ENCODE measurements at places on chromosomes 1 and 21. TPM values are rescaled to one million over a fixed set of nuclear protein-coding genes. Genes with fewer than 3 reads are reported as not detected.

DNA sequence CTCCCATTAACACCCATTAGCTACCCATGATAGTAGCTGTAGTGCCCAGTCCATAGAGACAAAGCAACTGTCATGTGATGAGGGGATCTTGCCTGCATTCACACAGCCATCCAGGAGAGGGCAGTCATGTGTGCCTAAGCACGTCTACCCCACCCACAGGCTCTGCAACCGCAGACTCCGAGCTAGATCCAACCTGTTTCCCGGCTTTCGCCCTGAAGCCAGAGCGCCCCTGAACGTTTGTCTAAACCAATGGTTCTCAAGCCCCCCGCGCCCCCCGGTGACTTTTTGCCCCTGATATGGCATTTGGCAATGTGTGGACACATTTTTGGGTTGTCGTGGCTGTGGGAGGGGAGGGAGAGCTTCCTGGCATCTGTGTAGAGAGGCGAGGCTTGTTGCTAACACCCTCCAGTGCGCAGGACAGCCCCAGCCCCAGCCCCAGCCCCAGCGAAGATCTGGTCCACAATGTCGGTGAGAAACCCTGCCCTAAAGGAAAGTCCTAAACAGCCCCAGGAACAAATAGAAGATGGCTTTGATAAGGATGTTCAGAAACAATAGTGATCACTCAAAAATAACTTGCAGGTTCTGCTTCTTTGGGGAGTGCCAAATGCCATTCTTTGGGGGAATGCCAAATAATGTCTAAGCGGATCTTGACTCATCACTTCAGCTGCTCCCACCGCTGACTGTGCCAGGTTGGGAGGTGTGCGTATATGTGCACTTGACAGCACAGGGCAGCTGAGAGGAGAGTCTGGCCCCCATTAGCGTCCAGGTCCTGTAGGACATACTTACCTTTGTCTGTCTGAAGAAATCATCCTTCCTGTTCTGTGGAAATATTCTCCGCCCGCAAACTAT is 34.5 kb downstream of the SLC44A3 start:
- DNase-seq = peak; percentile 92

GRCh38 chr1:17890056-17890814 is 135.1 kb downstream of the ACTL8 start:
- no peak for DNase-seq

GRCh38 chr1:165893507-165893906 is 66.1 kb downstream of the UCK2 start:
- no peak for DNase-seq

DNA sequence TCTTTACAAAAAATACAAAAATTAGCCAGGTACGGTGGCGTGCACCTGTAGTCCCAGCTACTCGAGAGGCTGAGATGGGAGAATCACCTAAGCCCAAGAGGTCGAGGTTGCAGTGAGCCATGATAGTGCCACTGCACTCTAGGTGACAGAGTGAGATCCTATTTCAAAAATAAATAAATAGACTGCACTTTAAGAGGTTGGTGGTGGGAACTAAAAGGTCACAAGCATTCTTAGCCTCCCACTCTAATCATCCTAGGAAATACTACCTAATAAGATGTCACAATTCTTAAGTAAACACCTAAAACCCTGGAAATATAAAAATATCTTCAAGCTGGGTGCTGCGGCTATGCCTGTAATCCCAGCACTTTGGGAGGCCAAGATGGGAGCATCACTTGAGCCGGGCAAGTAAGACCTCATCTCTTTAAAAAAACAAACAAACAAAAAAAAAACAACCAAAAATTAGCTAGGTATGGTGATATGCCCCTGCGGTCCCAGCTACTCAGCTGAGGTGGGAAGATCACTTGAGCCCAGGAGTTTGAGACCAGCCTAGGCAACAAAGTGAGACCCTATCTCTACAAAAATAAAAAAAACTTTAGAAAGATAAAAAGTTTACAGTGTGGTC is 4.1 kb downstream of the DCAF8 start:
- no peak for DNase-seq

DNA sequence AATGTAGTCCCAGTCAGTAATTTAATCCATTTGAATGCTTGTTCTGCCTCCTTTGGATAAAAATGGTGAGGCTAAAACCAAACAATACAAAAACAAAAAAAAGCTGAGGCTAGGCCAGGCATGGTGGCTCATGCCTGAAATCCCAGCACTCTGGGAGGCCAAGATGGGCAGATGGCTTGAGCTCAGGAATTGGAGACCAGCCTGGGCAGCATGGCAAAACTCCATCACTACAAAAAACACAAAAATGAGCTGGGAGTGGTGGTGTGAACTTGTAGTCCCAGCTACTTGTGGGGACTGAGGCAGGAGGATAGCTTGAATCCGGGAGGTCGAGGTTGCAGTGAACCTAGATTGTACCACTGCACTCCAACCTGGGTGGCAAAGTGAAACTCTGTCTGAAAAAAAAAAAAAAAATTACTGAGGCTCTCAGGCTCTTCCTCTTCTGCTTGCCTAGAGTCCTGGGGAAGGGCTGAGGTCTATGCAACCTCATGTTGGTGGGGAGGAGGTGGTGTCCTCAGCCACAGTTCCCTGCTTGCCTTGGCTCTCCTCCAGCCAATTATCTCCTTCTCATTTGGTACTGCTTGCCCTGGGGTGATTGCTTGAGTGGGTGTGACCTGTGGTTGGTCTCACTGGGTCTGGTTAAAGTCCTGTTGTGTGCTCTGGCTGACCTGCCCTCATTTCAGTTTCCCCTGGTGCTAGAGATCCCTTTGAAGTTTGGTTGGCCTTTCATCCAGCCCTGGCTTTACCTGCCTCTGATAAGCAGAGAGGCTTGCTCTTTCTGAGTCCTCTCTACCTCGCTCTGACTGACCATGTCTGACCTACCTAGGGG is 20.9 kb downstream of the S1PR1 start:
- no peak for DNase-seq

GRCh38 chr1:61978796-61979195 is 215.9 kb upstream of the L1TD1 start:
- no peak for DNase-seq

DNA sequence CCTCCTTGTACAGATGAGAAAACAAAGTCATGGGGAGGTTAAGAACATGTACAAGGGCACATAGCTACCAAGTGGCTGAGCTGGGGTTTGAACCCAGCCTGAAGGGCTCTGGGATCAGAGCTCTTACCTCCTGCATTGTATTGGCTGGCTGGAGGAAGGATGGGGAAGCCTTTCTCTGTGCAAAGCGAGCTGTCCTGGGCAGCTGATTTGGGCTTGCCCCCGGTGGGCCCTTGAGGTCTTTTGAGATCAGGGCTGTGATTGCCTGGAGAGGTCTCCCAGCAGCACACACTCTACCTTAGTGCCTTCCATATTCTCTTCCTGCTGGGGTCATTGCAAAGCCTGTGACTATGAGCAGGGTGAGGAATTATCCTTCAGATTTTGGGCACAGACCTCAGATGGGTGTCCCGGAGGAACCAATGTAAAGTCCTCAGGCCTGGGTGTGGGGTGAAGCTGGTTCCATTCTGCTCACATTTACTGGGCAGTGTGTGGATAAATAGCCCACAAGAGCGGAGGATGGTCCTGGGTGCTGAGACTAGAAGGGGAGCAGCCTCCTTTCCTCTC is 53.3 kb upstream of the EPS8L3 start:
- DNase-seq = no peak

- no peak for DNase-seq
Observed at GRCh38 chr1:205061227-205061626, 18.2 kb downstream of the CNTN2 start.

The DPT gene
- 73.2 TPM for total RNA-seq

DNA sequence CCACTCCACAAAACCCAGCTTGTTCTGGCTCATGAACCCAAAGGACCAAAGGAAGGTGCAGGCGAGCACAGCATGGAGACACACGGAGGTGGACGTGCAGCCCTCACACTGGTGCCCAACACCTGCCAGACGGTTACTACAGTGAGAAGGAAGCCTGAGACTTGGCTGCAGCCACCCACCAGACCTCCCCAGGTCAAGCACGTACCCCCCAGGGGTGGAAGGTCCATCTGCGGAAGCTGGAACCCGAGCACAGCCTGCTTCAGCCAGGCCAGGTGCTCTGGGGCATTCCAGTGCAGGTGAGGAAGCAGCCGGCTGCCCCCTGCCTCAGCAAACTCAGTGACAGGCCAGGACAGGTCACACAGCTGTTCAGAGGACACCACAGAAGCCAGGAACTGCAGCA is 16.0 kb upstream of the LSS start:
- DNase-seq = no peak
